Non-pigmented ciliary epithelial cell (primary cell): ENCODE measurements at places on chromosomes 1 and 21.

DNA sequence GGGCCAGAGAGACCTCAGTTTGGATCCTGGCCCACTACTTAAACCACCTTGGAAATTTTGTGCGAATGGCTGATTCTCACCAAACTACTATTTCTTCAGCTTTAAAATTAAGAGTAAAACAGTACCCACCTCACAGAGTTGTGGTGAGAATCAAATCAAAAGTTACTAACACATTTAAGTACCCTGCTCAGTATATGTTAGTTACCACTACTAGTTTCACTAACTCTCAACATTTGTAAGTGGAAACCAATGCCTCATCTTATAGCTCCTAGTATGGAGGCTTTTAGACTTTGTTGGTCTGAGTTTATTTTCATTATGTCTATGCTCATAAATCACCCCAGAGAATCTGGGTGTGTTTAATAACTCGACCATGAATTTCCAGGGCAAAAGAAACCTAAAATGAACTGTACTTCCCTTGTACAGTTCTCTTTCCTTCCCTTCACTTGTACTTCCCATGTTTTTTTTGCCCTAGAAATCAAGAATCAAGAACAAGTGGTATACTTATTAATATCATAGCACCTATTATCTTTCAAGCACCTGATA lies 11.6 kb upstream of the SERBP1 start:
- DNase-seq: no peak

GRCh38 chr1:11790880-11791715 lies 14.7 kb downstream of the MTHFR start:
- peak; percentile 46 for DNase-seq

DNA sequence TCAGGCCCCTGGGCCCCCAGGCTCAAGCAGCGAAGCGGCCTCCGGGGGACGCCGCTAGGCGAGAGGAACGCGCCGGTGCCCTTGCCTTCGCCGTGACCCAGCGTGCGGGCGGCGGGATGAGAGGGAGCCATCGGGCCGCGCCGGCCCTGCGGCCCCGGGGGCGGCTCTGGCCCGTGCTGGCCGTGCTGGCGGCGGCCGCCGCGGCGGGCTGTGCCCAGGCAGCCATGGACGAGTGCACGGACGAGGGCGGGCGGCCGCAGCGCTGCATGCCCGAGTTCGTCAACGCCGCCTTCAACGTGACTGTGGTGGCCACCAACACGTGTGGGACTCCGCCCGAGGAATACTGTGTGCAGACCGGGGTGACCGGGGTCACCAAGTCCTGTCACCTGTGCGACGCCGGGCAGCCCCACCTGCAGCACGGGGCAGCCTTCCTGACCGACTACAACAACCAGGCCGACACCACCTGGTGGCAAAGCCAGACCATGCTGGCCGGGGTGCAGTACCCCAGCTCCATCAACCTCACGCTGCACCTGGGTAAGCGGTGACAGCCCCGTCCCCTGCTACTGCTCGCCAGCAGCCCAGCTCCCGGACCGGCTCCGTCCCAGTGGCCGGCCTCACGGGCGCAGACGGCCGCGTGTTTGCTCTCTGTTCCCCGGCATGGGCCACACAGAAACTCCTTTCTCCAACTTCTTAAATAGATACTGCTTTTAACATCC lies 539 bp downstream of the LAMC1 start:
- DNase-seq: no peak

GRCh38 chr1:111649227-111649626 lies 29.6 kb downstream of the RAP1A start:
- no peak for DNase-seq
